ENCODE measurements at places on chromosomes 5 and 9.
A peak's percentile ranks its signal among the peaks of the same experiment; 100 is the strongest.

DNA sequence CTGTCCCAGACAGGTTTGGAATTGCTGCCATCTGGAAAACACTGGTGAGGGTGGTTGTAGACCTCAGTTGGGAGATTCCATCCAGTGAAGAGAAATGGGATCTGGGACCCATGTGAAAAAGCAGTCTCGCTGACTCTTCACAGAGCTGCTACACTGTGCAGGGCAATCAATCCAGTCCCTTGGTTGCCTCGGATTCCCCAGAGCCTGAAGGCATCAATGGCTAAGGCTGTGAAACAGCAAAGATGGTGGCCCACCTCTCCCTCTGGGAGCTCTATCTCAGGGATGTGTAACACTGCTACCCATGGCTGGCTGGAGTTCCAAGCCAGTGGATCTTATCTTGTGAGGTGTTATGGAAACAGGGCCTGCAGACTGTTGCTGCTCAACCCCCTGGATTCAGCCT is 256.1 kb downstream of the TMEM38B start:
- no peak for DNase-seq

DNA sequence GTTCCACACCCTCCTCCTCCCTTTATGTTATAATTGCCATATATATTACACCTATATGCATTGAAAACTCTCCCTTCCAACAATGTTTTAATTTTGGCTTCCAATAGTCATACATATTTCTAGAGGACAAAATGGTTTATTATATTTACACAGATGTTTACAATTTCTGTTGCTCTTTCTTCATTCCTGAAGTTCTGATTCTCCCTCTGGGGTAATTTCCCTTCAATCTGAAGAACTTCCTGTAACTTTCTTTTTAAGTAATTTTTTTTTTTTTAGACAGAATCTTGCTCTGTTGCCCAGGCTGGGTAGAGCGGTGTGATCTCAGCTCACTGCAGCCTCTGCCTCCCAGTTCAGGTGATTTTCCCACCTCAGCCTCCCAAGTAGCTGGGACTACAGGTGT is 173.0 kb upstream of the MAP1B start:
- no peak for DNase-seq

GRCh38 chr5:10760096-10760920 is 726 bp downstream of the DAP start:
- peak; percentile 61 for DNase-seq

- no peak for DNase-seq
Measured at GRCh38 chr5:180553530-180553929, 37.8 kb downstream of the SCGB3A1 start.

DNA sequence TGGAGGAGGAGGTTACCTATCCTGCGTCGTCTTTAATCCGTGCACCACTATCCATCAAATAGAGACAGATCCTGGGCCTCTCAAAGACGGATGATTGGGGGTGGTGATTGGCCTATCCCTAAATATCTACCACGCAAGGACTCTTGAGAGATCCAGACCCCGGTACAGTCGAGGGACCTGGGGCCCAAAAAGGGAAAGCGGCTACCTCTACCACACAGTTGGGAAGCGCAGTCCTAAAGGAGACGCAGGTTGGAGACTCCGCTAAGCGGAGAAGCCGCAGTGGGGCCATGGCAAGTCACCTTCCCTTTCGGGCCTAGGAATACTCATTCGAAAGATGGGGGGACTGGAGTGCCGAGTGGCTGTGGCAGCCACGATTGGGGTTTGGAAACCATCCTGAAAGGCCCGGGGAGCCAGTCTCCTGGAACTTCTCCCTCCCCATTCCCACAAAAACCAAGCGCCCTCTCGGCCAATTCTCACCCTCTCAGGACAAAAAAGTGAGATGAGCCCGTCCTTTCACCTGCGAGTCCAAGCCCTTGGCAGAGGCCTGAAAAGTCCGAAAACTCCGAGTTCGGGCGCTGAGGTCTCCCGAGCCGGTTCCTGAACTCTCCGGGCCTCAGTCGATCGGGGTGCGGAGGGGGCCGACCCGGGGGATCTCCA is 499 bp upstream of the FOXE1 start:
- DNase-seq: no peak

- no peak for DNase-seq
Measured at GRCh38 chr9:130320723-130321481, 55.3 kb downstream of the HMCN2 start.

DNA sequence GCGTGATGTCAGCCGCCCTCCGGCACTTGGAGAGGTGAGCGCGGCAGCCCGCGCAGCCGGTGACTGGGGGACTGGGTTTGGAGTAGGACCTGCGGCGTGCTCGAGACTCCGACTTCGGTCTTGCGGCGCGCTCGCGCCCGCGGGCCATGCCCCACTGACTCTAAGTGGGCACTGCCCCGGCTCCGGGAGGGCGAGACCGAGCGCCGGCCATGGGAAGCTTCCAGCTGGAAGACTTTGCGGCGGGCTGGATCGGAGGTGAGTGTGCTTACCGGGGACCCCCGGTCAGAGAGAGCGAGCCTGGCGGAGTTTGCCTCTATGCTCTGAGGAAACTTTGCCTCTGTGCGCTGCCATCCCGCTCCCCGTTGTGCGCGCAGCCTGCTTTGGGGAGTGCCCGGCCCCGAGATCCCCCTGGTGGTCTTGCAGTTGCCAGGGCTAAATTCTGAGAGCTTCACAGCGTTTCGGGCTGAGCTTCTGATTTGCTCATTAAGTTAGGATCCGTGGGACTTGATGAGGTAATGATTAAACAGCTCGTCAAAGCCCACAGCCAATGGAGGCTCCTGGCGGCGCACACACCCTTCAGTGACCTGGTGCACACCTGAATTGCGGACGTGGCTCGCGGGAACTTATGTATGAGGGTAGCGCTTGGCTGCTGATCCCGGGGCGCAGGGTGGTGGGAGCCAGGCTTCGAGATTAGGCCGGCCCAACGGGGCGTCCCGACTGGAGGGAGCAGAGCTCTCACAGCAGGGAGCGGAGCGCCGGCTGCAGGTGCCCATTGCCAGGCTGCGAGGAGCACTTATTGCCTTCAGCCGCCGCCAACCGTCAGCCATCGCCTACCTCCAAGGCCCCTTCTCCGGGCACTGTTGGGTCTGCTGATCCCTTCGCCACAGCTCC is at the start of gene SLC25A48:
Gene SLC25A48, plus strand, starts transcription at position 25 of the 891 bp plus-strand sequence. Its CDS starts 185 bp downstream, at position 210.
- DNase-seq: no peak

GRCh38 chr9:21580636-21581378 is 98.7 kb upstream of the IFNE start:
- DNase-seq: no peak

GRCh38 chr5:135487839-135488514 is 35.8 kb upstream of the TIFAB start:
- DNase-seq: no peak

GRCh38 chr5:168308976-168309598 is 17.6 kb downstream of the WWC1 start:
- DNase-seq: no peak

GRCh38 chr9:34985311-34985899 is 4.1 kb upstream of the DNAJB5 start:
- no peak for DNase-seq
